A549 (cell line): ENCODE measurements at places on chromosomes 5 and 9.
A peak's percentile ranks its signal among the peaks of the same experiment; 100 is the strongest.

DNA sequence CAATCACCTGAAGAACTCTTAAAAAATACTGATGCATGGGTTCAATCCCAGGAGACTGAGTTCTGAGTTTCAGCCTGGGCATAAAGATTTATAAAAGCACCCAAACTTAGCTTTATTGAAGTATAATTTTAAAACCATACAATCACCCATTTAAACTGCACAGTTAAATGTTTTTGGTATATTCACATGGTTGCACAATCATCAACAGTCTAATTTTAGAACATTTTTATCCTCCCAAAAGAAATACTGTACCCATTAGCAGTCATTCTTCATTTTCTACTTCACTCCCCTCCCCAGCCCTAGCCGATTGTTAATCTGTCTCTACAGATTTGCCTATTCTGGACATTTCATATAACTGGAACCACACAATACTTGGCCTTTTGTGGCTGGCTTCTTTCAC, 141.7 kb downstream of the ARSB start:
- no peak for DNase-seq

DNA sequence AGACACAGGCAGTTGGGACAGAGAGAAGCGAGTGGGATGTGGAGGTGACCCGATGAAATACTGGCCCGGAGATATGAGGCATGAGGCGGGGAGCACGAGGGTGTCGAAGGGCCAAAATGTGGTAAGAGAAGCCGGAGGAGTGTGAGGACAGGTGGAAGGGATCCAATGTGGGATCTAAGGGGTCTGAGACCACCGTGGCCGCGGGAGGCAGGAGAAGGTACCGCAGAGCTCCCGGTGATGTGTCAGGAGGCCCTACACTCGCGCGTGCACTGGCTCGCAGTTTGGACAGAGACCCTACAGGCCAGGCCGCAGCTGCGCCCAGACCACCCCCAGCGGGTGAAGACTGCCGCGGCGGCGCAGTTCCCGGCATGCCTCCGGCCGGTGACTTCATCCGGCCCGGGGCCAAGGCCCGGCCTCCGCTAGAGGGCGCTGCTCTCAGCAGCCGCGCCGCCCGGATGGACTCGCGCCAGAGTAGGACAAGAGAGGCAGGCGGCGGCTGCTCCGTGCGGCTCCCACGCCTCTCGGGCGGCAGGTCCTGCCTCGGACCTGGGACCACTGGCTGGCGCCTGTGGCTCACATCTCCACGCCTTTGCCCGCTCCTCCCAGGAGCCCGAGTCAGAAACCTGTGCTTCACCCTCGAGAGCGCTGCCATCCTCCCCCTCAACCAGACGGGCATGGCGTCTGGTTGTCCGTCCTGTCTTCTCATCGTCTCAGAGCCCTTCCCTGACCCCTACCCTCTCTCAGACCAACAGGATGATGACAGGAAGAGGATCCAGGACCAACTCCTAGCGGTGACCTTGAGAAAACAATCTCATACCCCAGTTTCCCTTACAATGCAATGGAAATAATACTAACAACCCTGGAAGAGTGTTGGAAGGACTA, 35.4 kb upstream of the STING1 start:
- DNase-seq = peak; percentile 94

DNA sequence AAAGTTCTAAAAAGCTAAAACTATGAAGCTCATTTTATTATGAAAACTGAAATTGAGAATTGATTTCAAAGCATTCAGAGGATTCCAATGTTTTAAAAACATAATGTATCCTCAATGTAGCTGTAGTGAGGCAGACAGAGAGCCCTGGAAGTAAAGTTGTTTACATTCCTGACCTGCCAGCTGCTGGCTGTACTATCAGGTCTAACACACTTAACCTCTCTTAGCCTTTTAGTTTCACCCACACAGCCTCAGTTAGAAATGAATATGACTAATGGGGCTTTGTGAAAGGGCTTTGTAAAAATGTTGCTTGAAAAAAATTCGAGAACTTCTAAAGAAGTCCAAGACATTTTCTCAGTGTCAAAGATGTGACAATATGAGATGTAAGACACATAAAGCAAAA, 122.6 kb downstream of the FBXL17 start:
- no peak for DNase-seq

DNA sequence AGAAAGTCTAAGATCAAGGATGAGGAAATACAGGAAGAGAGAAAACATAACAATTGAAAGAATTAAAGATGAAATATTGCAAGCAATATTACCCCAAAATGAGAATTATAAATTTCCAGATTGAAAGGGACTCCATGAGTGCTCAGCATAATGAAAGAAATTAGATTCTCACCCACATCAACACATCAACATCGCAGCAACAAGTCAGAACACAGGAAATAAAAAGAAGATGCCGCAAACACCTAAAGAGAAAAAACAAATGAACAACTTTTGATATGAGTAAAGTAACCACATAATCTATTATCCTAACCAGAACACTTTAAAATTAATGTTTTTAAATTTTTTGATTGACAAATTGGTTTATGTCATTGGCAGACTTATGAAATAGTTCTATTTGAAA, 318.3 kb upstream of the PTGER4 start:
- no peak for DNase-seq

DNA sequence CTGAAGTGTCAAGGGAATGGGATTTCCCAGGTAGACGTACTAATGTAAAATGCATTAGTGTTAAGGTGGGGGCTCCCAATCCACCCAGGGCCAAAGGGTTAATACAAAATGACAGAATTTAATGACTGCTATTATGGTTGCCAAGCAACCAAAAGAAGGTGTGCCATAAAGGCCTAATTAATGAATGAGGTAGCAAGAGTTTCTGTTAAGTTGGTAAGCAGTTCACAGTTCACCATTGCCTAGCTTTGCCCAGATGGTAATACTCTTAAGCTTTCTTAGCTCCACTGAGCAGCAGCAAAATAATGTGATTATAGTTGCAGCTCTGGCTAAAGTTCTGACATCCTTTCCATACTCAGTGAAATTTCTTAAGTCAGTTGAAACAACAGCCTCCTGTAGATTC, 211.7 kb downstream of the DENND1A start:
- no peak for DNase-seq

DNA sequence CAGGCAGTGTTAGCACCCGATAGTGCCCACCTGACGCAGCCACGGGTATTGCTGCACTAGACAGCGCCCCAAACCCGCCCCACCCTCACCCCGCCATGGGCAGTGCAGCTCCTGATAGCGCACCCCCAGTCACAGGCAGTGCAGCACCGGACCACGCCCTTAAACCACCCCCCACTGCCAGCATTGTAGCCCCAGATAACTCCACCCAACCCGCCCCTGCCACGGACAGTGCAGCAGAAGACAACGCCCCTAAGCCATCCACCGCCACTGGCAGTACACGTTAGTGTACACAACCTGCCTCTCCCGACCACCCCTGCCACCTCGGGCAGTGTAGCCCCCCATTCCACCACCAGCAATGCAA, 825 bp upstream of the PCAT7 start:
- DNase-seq = no peak

DNA sequence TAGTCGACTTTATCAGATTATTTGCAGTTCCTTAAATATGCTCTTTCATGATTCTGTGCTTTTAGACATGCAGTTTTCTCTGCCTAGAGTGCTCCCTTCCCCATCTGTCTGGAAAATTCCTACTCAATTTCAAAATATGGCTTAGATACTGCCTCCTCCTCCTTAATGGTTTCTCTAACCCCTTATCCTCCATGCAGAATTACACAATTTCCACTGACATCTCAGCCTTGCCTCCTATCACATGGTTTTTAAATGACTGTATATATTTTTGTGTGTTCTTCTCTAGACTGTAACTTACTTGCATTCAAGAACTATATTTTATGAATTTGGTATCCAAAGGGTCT, 85.2 kb downstream of the SLC44A1 start:
- no peak for DNase-seq

DNA sequence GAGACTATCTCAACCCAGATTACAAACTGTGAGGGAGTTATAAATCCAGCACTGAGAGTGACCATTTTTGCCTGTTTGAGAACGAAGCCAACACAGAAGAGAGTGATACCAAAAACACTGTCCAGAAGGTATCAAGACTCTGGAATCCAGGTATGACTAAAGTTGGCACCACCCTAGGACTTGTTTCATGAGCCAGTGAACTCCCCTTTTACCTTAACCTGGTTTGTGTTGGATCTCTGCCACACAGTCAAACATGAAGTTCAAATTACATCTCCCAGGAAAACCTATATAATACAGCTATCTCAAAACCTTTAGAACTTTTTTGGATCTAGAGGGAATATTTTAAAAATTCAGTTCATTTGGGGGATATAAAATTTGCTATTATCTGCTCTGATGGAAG, 11.4 kb downstream of the ZBTB5 start:
- DNase-seq = no peak

- DNase-seq = no peak
Measured at GRCh38 chr5:4058899-4059298, 463.3 kb downstream of the IRX1 start.

DNA sequence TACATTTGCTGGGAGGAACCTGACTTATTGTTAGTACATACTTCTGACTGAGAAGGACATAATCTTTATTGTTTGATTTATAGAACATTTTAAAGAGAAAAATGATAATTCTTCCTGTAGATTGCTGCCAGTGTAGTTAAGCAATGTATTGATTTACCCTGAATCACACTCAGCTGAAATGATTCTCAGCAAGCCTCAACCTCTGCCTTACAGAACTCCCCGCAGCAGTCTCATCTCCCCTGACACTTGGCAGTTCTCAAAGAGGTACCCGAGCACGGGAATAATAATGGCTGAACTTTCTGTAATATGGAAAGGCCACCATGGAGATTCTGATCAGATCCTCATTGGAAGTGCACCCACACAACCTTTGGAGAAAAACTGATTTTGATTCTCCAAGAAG, 74.9 kb upstream of the RFX3 start:
- DNase-seq = no peak

GRCh38 chr9:20997503-20998076, 33.9 kb downstream of the HACD4 start:
- no peak for DNase-seq

- DNase-seq = no peak
Measured at GRCh38 chr5:59125011-59125961, 542.4 kb downstream of the RAB3C start.

DNA sequence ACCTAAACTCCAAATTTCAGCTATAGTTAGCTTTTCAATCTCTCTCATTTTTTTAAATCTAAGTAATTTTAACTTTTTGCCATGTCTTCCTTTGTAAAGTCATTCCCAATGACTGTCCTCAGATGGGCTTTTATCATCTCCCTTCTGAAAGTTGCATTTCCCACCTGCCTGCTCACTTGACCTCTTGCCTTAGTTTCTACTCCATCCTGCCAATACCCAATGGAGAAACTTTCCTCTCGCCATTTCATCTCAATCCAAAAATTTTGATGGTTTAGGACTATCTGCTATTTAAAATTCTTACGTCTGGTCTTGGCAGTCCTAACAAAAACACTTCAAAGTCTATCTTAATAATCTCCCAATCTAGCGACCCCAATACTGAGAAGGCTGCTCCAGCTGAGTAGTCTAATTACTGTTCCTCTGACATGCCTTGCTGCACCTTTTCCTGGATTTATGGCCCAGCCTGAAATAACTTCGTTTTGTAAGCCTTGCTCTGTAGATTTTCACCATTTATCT, 231.3 kb downstream of the PRR16 start:
- no peak for DNase-seq

DNA sequence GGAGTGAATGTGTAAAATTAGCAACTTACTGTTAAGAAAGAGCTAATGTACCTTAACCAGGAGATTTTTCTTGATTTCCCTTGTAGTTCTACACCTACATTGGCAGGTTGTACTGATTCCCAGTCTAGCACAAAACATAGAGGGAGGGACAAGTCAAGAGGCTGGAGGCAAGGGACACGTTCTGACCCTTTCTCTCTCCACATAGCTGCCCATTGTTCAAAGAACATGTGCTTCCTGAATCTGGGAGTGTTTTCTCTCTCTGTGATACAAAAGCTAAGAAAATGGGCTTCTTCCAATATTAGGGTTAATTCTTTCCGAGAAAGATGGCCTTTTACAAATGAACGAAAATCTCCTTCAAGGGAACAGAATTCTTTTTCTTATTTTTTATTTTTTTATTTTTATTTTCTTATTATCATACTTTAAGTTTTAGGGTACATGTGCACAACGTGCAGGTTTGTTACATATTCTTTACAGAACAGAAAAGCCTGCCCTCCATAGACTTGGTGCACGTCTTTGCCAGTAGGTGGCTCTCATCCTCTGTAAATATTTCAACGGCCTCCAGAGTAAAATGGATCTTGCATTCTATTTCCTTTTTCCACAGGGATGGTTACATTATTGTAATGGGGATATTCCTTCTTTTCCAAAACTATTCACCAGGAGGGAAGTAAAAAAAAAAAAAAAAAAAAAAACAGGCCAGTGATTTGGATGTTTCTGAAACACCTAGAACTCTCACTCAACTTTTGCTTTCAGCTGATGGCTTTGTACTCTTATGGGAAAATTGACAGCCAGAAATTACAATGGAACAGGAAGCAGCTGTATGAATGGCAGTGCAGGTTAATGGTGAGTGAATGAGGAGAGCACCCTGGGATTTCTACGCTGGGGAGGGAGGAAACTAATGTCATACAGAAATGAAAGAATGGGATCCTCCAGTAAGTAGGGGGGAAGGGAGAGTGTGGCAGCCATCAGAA, 13.1 kb upstream of the IFNA5 start:
- DNase-seq = no peak

DNA sequence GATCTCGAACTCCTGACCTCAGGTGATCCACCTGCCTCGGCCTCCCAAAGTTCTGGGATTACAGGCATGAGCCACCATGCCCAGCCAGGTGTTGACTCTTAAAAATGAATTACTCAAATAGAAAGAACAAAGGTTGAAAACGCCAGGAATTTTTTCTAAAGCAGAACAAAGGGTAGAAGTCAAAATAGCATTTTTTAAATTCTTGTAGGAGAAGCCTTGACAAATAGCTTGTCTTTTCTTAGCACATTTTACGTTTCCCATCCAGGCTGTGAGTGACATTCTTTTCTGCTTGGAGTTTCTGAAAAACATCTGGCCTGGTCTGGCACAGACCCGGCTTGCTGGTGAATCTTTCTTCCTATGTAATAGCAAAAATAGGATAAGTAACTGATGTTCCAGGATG, 169.4 kb upstream of the ZNF462 start:
- no peak for DNase-seq

- no peak for DNase-seq
Measured at GRCh38 chr5:144196612-144197011, 25.9 kb downstream of the KCTD16 start.

DNA sequence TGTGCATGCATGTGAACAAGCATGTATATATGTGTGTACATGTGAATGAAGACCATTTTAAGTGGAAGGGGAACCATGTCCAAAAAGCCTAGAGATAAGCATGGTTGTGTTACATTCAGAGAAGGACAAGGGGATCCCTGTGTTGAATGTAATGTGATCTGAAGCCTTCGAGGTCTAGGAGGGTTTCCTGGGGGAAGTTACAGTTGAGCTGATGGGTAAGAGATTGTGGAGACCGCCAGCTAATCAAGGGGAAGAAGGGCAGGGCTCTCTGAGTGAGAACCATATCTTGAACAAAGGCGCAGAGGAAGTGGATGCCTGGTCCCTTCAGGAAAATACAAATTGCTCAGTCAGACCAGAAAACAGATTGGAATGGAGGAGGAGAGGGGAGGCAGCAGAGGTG, 45.5 kb upstream of the TNFSF15 start:
- DNase-seq = no peak

- no peak for DNase-seq
Measured at GRCh38 chr9:3528451-3528850, 2.6 kb upstream of the RFX3 start.

- no peak for DNase-seq
Measured at GRCh38 chr5:180012316-180012715, 59.2 kb downstream of the RNF130 start.
